Caki2 (cell line): ENCODE measurements at places on chromosomes 16 and 17. TPM values are rescaled to one million over a fixed set of nuclear protein-coding genes. Genes with fewer than 3 reads are reported as not detected.

CA7 gene
- not detected in 2 replicates for total RNA-seq

KCNG4 gene
- total RNA-seq, result not detected in 2 replicates

P2RX1 gene
- total RNA-seq, result not detected in 2 replicates

DCTPP1 gene
- 161 and 164 TPM in 2 replicates for total RNA-seq

- no peak for DNase-seq
Measured at GRCh38 chr16:73171380-73171779, 123.5 kb upstream of the ZFHX3 start.

DNA sequence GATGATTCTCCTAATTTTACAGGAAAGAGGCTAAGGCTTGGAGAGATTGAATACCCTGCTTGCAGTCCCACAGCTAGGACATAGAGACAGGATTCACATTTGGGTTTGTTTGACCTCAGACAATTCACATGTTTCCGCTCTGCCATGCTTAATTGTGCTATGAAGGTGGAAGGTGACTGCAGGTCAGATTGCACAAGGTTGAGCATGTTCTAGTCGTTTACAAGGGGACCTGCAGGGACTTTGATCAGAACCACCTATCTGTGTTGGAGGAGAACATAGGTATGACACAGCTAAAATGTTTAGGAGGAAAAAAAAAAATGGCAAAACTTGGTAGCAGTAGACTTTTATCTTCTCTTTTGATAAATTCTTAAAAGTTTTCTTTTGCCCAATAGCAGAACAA is 4.9 kb upstream of the ANKFN1 start:
- DNase-seq, result no peak

GRCh38 chr17:64326420-64327054 is 63.5 kb upstream of the TEX2 start:
- DNase-seq, result peak; percentile 67

GRCh38 chr16:53053967-53054669 is 673 bp upstream of the CHD9 start:
- no peak for DNase-seq

DNA sequence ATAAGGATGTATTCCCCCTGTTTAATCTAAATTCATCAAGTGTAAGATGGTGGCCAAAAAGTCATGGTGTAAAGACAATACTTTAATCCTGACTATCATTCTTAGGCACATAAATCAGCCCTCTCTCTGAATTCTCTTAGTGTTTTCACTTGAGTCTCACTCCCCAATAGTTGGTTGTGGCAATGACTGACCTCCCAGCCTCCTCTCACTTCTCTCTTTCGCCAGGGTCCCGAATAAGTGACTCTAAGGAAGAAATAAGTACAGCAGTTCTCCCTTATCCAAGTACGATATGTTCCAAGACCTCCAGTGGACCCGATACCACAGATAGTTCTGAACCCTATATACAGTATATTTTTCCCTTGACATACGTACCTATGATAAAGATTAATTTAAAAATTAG is 335.3 kb downstream of the MAF start:
- DNase-seq, result no peak
